ENCODE measurements at places on chromosomes 4 and X.

DNA sequence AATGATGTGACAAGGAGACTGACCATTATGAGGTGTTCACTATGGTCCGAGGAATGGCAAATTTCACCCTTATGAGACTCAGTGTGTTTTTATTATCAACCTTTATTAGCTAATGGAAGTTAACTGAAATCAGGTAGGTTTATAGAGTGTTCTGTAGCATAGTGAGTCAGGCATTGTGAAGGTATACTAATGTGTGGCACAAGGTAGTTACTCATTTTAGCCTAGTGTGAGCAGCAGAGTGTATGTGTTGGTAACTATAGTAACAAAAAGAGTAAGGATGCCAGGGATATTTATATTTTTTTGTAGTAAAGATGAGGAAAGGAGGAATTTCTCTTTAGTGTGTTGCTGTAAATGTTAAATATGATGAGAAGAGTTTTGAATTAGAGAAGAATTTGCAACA is 12.0 kb downstream of the PDLIM5 start:
- DNase-seq, result no peak

DNA sequence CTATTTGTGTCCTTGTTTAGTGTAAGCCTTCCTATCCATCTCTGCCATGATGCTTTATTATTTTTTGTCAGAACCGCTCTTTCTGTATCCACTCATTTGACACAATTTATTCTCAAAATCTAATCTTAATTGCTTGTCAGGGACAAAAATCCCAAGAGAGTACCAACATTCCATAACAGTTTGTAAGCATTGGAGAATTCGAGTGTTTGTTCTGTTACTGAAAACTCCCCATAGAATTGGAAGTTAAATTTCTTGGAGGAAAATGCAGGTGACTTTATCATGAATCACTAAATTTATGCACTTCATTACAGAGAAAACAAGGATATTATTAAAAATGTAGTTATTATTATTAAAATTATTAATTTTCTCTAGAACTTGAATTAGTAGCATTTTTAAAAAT is 1986.1 kb downstream of the ARAP2 start:
- no peak for DNase-seq

GRCh38 chr4:14184265-14184664 is 556.7 kb upstream of the BOD1L1 start:
- no peak for DNase-seq

DNA sequence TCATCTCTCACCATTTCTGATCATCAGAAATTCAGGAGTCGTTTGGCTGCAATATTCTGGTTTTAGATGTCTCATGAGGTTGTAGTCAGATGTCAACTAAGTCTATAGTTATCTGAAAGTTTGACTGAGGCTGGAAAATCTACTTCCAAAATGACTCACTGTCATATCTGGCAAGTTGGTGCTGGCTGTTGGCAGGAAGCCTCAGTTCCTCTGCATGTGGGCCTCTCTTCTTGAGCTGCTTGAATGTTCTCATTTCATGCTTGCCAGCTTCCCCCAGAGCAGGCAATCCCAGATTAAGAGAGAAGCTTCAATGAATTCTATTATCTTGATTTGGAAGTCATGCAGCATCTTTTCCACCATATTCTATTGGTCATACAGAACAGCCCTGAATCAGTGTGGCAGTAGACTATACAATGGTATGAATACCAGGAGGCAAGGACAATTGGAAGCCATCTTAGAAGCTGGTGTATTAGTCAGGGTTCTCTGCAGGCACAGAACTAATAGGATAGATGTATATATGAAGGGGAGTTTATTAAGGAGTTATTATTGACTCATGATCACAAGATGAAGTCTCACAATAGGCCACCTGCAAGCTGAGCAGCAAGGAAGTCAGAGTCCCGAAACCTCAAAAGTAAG is 46.8 kb upstream of the ELF2 start:
- no peak for DNase-seq

DNA sequence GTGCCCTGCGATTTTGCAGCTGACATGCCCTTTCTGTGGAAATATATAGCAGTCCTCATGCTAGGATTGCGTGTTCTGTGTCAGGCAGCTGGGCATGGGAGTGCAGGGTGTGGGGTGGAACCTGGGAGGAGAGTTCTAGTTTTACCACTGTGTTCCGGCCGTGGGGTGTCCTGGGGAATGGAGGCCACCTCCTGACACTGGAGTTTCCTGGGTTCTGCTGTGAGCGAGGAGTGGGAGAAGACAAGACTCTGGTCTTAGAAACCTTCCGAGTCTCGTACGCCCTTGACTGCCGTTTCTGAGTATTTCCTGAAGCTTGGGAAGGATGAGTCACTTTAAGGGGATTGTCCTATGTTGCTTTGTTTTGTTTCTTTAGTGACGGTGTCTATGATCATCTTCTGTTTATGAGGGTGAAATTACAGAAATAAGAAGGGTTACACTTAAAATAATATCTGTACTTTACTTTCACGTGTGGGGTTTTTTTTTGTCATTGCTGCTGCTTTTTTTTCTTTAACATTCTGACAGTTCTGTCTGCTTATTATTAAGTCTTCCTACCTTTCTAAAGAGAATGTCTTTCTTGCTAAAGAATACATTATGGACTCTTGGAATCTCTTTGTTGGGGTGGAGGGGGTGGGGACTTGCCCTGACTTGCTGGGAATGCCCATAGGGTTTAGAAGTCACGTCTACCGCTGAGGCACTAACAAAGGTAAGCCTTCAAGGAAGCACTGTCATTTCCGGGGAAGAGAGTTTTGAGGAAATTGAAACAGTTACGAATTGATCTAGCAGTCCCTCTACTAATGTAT is 19.1 kb downstream of the CD99 start:
- peak; percentile 32 for DNase-seq

GRCh38 chr4:24968278-24968677 is 55.4 kb upstream of the CCDC149 start:
- DNase-seq, result no peak

DNA sequence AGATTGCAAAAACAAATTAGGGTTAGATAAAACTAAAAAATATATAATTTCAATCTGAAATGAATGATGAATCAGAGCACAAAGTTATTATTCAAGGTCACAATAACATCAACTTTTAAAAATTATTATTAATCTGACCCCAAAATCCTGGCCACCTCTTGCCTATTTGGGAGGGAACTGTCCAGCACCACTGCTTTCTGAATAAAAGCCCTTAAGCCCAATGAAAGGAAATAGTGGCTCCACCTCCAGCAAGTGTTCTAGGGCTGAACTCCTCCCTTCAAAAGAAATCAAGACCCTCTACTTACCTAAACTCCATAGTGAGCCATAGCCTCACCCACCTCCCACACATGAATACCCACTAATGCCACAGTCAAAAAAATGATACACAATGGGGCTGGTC is 208.2 kb downstream of the PARM1 start:
- no peak for DNase-seq

DNA sequence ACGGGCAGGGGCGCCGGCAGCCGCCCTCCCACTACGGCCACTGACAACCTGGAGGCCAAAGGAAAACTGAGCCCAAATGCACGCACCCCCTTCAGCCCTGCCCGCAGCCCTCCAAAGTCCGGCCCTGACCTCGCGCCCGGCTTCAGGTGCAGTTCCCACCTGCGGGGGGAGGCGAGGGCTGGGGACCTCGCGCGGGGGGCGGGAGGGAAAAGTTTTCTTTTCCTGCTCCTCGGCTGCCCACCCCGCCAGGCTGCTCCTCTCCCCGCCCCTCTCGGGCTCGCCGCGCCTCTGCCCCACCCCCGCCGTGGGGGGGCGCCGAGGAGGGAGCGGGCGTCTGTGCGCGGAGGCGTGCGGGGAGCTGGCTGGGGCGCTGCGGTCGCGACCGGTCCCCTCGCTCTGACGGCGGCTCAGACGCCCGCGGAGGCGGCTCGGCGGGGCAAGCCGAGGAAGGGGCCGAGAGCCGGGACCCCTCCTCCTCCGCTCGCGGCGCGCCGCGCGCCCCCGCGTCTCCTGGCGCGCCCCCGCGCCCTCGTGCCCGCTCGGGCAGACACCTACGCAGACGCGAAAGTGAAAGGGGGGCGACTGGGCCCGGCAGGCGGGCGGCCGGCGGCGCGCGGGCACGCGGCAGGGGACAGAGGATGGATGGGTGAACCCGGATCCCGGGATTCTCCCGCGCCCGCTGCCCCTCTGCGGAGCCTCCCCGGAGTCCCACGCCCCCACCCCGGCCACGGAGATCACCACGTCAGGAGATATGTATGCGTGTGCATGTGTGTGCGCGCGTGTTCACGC is 3.1 kb upstream of the NR3C2 start:
- peak; percentile 63 for DNase-seq

GRCh38 chr4:94575652-94576051 is 123.9 kb downstream of the PDLIM5 start:
- DNase-seq, result no peak

DNA sequence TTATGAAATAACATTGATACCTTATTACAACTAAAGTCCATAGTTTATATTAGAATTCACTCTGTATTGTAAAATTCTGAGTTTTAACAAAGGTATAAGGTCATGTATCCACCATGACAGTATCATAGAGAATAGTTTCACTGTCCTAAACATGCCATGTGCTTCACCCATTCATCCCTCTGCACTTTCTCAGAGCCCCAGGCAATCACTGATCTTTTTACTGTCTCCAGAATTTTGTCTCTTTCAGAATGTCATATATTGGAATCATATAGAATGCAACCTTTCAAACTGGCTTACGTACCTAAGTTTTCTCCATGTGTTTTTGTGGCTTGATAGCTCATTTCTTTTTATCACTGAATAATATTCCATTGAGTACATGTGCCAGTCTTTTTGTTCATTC is 33.9 kb downstream of the SNCA start:
- no peak for DNase-seq

DNA sequence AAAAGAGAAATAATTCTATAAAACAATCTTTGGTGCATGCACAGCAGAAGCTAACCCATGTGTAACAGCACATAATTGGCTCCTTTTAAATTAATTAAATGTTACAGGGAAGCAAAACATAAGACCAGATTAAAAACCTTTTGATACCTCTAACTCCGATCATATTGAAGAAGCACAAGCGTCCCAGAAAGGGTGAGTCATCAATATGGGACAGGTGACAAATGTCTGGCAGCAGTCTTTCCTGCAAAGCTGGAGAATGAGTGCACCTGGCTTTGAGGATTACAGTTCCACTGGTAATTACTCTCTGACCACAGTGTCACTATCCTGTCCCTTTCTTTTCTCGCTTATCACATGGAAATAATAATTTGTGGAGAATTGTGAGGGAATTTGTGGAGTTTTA is 94.6 kb downstream of the FAM9B start:
- DNase-seq, result no peak

DNA sequence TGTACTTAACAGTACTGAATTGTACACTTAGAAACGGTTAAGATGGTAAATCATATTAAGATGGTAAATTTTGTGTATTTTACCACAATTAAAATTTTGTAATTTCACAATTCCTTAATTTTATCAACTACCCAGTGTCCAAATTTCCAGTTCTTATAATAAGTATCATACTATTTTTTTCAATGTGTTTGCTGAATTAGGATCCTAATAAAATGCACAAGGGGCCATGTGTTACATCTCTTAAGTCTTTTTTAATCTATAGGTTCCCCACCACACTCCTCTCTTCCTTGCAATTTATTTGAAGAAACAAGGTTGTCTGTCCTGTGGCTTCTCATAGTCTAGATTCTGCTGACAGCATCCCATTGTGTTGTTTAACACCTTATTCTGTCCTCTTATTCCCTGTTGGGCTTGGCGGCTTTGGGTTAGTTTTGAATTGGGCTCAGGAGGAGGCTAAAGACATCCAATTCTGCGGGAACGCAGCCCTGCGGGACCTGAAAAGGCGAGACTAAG is 533 bp upstream of the SYAP1 start:
- DNase-seq, result no peak

DNA sequence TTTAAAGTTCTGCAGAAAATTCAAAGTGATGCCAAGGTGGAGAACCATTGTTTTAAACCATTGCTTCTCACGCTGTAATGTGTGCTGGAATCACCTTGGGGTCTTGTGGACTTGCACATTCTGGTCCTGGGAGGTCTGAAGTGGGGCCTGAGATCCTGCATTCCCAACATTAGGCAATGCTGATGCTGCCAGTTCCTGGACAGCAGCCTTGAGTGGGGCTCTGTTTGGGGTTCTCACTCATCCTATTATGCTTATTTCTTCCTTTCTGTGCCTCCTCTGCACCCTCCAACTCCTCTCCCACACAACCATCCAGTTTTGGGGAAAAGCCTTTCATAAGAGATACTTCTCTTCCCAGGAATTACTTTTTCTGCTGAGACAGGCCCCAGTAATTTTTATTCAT is 44.2 kb upstream of the RASSF6 start:
- DNase-seq, result no peak

DNA sequence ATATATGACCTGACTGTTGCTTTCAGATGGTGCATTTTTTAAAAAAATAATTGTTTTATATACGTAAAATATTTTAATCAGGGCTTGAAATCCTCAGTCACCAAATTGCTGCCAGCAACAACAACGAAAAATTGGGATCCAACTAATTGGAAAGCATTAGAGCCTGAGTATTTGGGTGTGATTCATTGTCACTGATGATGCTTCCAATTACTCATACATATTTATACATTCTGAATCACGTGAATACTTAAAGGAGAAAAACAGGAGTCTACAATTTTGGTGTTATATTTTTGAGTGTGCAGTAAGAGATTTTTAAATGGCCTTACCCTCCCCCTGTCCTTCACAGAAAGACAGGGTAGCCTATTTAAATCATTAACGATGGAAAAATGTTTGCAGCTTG is 765.6 kb upstream of the TENM3 start:
- DNase-seq, result no peak

DNA sequence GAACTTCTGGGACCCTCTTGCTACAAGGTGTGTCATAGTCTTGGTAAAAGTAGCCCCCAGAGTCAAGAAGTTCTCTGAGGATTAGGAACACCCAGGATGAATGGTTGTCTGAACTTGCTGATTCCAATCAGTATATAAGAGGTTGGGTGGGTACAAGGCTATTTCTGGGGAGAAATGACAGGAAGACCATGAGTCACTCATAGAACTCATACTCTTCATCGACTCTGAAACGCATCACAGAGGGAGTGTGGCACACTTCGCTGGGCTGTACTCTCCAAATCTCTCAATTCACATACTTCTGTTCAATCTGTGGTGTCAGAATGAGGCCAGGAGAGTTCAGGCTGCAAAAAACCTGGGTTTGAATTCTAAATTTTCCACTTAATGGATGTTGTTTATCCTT is 193.2 kb upstream of the LEF1 start:
- no peak for DNase-seq

DNA sequence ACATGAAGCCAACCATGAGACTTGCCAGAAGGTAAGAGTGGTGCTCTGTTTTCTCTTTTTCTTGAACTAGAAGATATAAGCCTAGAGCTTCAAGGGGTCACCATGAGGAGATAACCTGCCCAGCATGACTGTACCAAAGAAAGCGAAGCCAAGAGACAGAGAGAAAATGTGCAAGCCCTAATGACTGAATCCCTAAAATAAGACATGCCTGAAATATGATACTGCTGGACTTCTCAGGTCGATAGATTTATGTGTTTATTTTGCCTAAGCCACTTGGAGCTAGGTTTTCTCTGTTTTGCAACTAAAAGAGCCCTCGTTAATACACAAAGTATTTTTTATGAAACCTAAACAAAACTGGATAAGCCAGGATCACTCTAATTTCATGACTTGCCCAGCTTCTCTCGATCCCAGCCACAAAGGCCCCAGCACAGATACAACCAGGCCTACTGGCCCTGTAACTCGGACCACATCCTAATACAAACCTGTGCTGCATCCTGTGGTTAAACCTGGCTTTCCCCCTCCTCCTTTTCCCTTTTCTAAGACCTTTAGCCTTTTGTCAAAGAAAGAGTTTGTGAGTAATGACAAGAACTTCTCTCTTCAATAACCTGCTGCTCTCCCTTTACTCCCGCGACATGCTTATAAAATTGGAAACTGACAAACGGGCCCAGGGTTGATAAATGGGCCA is 185.8 kb downstream of the APBB2 start:
- DNase-seq, result no peak

Measured in stimulated activated CD4-positive, alpha-beta T cell treated with anti-CD3 and anti-CD28 coated beads, Interleukin-1b, Interleukin-23, amount 100 ng/mL, for 4 hours (primary cell).